ENCODE measurements at places on chromosomes 11 and 22. TPM values are rescaled to one million over a fixed set of nuclear protein-coding genes. Genes with fewer than 3 reads are reported as not detected.

SHISA8 gene
- total RNA-seq, result not detected

DNA sequence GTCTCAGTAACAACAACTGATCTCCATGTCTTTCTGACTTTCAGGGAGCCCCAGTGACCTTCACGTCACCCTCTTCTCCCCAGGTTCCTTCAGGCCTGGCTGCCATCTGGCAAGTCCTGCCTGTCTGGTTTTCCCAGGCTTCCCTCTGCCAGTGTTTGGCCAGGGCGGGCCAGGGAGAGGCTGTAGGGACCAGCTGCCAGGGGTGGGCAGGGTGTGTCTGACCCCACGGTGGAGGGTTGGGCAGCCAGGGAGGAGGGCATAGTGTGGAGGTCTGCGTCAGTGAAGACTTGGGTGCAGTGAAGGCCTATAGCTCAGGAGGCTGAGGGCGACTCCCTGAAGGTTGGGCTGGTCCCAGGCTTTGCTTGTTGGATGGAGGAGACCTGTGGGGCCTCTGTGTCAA, 11.9 kb upstream of the MRGPRX2 start:
- DNase-seq, result no peak

C22orf23 gene
- total RNA-seq, result not detected

PAMR1 gene
- total RNA-seq, result 5.3 TPM

- DNase-seq, result no peak
Measured at GRCh38 chr11:62352355-62353336, 15.4 kb downstream of the ASRGL1 start.

SEPTIN3 gene
- total RNA-seq, result under 0.01 TPM

TMEM191B gene
- 0.26 TPM for total RNA-seq

DNA sequence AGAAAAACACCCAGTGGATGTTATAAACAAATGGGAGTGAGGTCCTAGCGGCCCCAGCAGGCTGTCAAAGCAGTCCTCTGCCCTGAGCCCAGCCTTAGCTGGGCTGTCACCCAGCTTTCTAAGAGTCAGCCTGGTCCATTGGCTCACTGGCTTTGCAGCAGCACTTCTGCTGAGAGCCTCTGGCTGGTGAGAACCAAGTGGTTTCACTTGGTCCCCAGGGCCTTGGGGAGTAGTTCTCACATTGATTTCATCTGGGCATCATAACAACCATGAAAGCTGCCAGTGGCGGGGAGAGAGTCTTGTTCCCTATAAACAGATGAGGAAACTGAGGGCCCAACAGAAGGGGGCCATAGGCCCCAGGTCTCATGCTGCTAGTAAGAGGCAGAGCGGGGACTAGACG, 11.4 kb downstream of the SEC14L6 start:
- DNase-seq, result no peak

GRCh38 chr11:115715251-115715770, 211.1 kb upstream of the CADM1 start:
- DNase-seq, result no peak

OR8D1 gene
- total RNA-seq, result not detected

MOV10L1 gene
- total RNA-seq, result 0.26 TPM

- peak; percentile 35 for DNase-seq
Measured at GRCh38 chr11:1882265-1883238, 9.1 kb downstream of the PRR33 start.

DNA sequence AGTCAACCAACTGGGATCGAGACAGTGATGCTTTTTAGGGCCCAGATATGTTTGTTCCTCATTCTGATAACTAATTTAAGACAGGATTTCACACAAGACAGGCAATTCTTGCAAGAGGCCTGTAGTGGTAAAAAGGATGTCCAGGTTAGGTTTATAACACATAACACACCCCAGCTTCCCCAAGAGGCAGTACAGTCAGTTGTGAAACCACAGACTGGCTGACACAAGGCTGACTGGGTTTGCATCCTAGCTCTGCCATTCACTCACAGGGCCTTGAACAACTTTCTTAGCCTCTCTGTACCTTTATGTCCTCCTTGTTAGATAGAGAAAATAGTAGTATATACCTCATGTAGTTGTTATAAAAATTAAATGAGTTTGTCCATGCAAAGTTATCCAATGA, 55.0 kb upstream of the PTH start:
- no peak for DNase-seq

- peak; percentile 96 for DNase-seq
Measured at GRCh38 chr11:117946842-117947526, 17.8 kb upstream of the TMPRSS13 start.

GRCh38 chr11:70059971-70060370, 18.1 kb upstream of the ANO1 start:
- no peak for DNase-seq

DNA sequence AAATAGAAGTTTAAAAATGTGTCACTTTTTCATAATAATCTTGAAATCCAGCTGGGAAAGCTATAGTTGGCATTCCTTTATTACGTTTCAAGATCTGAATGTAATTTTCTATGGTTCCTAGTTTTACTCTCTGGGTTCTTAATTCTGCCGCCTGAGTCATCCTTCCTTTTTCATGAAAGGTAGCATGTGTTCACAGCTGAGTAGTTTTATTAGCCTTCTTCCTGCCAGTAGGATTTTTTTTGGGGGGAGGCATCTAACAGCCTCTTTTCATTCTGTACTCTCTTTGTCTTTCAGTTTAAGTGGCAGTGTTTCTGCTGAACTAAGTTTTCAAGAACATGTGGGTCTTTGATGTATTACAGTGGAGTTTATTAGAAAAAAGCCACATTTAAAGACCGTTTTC, 36.5 kb downstream of the OR2AG2 start:
- DNase-seq, result peak; percentile 27

GRCh38 chr11:74357449-74357848, 40.8 kb downstream of the PGM2L1 start:
- no peak for DNase-seq

DNA sequence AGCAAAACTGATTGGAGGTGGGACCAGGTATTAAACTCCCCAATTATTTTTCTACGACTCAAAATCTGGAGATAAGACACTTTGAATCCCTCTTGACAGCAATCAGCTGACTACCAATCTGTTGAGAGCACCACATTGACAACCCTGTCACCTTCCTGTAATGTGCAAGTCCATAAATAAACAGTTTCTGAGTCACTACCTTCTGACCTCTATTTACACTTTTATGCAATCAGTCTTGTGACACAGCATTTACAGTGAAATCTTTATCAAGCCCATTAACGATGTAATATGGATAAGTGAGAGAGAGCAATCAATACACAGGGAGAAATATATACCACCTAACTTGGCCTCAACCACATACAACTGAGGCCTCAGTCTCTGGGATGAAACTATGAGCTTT, 283.7 kb upstream of the ANO5 start:
- DNase-seq, result peak; percentile 48

GRCh38 chr22:37641561-37641949, 2.1 kb downstream of the SH3BP1 start:
- DNase-seq, result no peak

DNA sequence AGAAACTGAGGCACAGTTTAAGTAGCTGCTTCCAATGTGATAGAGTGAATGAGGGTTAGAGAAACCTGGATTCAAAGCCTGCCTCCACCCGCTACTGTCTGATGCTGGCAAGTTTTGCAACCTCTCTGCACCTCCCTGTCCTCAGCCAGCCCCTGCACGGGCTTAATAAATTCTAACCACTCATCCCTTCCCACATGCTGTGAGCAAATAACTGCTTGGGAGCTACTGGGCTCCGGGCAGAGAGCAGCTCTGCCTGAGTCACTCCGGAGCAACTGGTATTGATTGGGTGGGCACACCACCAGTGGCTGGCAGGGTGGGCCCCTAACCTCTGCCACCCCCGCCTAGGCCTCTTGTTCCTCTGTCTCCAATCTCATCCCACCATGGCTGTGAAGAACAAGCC, 104.3 kb upstream of the SYT13 start:
- no peak for DNase-seq

NXPE1 gene
- total RNA-seq, result not detected

DNA sequence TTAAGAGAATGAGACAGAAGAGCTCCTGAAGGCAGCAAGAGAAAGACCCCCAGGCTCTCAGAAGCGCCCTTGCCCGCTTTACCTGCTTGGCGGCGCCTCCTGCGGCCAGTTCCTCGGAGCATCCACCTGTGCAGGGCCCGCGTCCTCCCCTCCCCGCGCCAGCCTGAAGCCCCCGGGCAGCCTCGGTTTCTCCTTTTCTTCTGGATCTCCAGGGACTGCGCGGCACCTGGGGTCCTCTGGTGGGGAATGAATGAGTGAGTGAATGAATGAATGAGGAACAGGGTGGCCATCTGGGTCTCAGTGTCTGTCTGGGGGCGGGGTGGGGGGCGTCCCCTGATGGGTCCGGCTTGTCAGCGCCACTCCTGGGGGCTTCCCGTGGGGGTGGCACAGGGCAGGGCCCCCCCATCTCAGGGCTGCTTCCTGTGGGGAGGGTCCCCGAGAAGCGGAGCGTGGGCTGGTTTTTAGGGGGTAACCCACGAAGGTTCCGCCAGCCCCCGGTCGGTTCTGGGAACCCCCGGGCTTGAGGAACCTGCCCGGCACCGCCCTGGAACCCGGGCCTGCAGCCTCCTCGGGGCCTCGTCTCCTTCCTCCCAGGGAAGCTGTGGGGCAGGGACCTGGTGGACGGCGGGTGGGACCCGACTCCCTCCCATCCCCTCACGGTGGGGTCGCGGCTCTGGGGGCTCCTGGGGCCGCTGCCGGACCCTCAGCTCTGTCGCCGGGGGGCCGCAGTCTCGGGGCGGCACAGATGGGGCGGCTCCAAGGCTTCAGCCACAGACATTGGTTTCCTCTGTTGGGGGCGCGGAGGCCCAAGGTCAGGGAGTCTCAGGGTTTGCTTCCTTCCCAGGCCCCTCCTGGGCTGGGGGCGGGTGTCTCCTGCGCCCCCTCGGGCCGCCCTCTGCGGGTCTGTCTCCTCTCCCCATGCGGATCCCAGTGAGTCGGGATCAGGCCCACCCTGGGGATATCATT, 8.3 kb upstream of the KRTAP5-7 start:
- DNase-seq, result no peak

DNA sequence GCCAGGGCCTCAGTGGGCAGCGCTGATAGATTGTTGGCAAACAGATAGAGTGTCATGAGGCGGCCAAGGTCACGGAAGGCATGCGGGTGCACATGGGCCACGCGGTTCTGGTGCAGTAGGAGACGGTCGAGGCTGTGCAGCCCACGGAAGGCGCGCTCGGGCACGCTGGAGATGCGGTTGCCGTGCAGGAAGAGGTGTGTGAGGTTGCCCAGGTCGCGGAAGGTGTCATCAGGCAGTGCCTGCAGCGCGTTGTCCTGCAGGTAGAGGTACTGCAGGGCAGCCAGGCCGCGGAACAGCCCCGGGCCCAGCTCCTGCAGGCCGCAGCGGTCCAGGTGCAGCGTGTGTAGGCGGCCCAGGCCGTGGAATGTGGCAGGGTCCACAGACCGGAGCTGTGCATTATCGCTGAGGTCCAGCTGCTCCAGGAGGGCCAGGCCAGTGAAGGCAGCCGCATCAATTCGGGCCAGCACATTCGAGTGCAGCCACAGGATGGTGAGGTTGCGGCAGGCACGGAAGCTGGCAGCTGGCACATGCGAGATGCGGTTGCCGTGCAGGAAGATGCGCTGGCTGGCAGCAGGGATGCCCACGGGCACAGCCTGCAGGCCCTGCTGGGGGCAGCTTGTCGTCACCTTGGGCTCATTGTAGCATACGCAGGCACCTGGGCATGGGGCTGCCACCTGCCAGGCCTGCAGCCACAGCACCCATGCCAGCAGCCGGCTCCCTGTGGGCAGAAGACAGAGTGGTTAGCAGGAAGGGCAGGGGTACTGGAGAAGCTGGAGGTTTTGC, 25.5 kb downstream of the RTN4R start:
- no peak for DNase-seq

DNA sequence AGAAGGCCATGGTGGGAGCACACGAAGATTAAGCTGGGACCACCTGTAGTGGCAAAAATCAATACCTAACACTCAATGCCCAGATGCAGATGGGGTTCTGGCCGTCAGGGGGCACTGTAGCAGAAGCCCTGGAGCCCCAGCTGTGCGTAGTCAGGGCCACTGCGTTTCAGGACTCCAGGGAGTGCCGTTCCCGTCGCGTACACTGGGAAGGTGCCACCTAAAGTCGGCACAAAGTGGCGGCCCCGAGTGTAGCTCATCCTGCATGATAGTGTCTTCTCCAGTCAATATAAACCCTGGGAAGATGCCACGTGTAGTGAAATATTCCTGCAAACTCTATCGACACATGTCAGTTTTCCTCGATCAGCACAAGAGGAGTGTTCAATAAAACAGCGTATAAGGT, 123.8 kb upstream of the NTM start:
- DNase-seq, result peak; percentile 33

GRCh38 chr22:24937114-24937513, 9.4 kb downstream of the LHFPL7 start:
- DNase-seq, result peak; percentile 49

DNA sequence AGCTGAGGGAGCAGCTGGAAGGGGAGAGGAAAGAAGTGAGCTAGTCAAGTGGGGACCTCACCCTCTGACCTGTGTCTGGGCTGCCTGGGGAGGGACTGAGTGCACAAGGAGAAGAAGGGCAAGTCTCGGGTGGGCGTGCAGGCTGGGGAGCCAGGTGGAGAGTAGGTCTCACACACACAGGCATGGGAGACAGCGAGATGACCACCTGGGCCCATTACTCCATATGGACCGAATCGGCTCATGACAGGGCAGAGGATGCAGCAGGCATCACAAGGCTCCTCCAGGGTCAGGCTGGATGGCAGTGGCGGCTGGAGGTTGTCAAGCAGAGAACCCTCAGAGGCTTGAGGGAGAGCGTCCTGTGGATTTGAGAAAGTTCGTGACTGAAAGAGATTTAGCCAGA, 63.5 kb downstream of the CEP164 start:
- no peak for DNase-seq

DNA sequence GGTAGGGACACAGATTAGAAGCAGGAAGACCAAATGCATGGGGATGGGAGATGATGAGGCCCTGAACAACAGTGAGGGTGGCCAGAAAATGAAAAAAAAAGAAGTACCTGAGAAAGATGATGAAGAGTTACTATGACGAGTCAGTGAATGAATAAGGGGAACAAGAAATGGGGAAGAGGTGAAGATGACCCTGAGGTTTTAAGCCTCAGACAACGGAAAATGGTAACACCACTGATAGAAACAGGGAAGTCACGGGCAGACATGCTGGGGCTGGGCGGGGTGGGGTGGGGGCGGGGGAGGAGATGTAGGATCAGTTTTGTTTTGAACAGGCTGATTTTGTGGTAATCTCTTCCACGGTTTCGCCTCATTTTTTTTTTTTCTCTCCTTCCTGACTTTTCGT, 205.1 kb upstream of the CADM1 start:
- DNase-seq, result no peak

PRAME gene
- total RNA-seq, result not detected

GRCh38 chr11:73380331-73380730, 4.1 kb downstream of the RELT start:
- no peak for DNase-seq

DNA sequence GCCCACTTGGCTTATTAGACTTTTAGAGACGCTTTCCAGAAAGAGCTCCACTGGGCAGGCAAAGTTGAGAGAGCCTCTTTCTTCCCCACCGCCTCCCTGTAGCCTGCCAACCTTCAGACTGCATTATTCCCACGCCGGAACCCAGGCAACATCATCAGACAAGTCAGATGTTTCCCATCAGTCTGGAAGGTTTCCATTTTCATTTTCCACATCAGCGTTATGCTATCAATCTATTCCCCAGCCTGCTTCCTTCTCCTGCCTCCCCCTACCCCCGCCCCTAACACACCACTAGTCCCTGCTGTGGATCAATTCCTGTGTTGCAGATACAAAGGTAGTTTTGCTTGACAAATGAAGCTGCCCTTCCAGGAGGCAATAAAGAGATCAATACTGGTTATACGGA, 184.8 kb downstream of the DSCAML1 start:
- DNase-seq, result no peak

- peak; percentile 77 for DNase-seq
Measured at GRCh38 chr11:27158456-27159334, 118.1 kb downstream of the BBOX1 start.

GRCh38 chr11:46250745-46251052, 26.8 kb upstream of the CREB3L1 start:
- DNase-seq, result no peak

FAT3 gene
- under 0.01 TPM for total RNA-seq
